ENCODE measurements at places on chromosomes 2 and 18.

DNA sequence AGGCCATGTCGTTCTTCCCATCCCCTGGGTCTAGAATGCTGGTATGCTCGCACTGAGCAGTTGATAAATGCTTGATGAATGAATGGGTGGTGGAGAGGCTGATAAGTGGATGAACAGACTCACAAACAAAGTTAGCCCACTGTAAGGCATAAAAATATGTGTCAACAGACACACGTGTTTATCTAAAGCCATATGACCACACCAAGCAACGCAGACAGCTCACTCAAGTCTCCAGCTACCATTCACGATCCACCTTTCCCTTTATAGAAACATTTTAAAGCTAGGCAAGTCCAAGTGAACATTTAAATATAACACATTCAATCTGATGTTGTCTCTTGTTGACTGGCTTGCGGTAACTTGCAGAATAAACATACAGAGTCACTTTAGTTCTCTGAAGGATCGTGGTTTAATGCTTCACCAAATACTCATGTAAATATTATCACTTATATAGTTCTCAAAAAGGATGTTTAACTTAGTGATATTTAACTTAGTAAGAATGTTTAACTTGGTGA is 105.5 kb downstream of the NOL10 start:
- no peak for DNase-seq

- no peak for DNase-seq
These were observed 33.4 kb downstream of the GAREM1 start for GRCh38 chr18:32437100-32437834.

GRCh38 chr2:3778851-3779495 is 75.6 kb downstream of the DCDC2C start:
- no peak for DNase-seq

GRCh38 chr18:59272891-59273758 is at the start of gene RAX:
Gene RAX, minus strand, starts transcription at chr18:59273454. Its CDS starts 248 bp downstream, at chr18:59273206.
- no peak for DNase-seq

- no peak for DNase-seq
These were observed 13.9 kb upstream of the PAIP2B start for GRCh38 chr2:71240794-71241193.

- peak; percentile 38 for DNase-seq
These were observed 708 bp upstream of the MALT1 start for GRCh38 chr18:58670404-58671110.

DNA sequence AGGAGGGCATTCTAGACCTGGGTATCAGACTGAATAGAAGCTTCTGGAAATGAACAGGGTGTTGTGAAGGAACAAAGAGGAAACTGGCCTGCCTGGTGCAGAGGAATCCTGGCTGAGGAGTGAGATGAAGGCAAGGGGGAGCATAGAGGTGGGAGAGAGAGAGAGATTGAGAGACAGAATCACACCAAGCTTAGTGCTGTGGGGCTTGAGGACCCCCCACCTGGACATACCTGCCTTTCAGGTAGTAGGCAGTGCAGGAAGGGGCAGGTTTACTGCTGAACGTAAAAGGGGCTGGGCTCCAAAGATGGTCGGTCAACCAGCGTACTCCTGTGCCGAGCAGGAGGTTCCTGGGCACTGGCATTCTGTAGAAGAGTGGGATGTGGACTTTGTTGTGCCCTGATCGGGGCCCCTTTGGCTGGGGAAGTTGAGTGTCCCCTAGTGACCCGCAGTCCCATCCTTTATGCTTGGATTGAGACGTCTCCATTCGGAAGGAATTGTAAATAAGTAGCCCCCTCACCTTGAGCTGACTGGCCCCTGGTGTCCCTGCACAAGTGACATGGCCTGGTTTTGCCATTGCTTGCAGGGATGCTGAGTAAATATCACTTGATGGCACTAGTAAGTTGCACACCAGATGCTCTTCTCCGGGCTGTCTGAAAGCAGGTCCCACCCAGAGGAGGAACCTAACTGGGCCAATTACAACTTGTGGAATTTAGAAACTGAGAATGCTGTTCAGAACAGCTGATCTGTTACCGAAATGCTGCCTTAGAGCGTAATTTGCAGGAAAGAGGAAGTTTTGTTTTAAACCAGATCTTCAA is 1.4 kb downstream of the UBE2F start:
- DNase-seq = peak; percentile 82

GRCh38 chr2:109295781-109296117 is 166.7 kb downstream of the SH3RF3 start:
- DNase-seq = no peak

DNA sequence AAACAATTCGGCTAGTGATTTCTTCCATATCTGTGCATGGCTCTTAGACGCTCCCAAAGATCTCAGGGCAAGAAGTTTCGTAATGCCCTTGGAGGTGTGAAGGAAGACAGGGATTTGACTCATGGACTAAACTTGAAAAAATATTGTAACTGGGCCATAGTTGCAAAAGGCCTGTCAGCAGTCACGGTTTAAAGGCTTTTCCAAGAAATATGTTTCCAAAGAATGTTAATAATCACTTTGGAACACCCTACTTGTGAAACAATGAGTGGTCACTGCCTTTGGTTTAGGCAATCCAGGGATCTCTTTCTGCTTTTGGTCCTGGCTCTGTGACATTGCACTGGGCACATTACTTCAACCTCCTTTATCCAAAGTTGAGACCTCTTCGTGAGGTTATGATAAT is 102.5 kb upstream of the RASGRP3 start:
- DNase-seq = peak; percentile 96

GRCh38 chr2:204892506-204893255 is 347.4 kb downstream of the PARD3B start:
- peak; percentile 90 for DNase-seq

DNA sequence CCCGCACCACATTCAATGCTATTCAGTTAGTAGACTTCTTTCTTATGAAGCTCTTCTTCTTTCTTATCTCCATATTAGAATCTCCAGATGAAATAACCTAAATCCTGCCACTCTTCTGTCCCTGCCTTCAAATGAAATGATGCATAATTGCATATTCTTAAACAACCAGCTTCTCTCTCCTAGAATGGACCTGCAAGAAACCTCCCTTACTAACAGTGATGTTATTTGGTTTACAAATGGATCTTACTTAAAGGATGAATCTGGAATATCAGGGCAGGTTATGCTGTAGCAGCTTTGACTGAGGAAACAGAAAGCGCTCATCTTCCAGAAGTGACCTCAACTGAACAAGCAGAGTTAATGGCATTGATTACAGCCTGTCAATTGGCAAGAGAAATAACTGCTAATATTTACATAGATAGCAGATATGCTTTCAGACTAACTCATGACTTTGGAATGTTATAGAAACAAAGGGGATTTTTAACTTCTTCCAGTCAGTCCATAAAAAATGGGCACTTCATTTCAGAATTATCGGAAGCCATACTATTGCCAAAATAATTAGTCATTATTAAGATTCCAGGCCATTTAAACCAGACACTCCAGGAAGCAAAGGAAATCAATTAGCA is 755.7 kb upstream of the HS6ST1 start:
- no peak for DNase-seq

- DNase-seq = no peak
These were observed 207.0 kb upstream of the SALL3 start for GRCh38 chr18:78772360-78773302.

DNA sequence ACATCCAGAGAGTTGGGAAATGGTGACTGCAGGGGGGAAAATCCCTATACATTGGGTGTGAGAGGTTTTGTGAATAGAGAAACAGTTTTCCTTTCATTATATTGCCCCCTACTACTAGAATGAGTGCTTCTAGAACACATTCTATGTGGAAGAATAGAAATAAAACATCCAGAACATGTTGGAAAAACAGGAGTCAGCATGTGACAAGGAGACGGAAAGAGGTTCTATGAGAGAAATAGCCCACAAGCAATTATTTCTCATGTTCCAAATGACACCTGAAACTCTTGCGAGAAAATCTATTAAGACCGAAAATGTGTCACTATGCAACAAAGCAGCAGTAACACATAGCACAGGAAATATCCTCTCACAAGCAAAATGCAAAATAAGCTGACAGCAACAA is 202.7 kb upstream of the SPOPL start:
- no peak for DNase-seq

DNA sequence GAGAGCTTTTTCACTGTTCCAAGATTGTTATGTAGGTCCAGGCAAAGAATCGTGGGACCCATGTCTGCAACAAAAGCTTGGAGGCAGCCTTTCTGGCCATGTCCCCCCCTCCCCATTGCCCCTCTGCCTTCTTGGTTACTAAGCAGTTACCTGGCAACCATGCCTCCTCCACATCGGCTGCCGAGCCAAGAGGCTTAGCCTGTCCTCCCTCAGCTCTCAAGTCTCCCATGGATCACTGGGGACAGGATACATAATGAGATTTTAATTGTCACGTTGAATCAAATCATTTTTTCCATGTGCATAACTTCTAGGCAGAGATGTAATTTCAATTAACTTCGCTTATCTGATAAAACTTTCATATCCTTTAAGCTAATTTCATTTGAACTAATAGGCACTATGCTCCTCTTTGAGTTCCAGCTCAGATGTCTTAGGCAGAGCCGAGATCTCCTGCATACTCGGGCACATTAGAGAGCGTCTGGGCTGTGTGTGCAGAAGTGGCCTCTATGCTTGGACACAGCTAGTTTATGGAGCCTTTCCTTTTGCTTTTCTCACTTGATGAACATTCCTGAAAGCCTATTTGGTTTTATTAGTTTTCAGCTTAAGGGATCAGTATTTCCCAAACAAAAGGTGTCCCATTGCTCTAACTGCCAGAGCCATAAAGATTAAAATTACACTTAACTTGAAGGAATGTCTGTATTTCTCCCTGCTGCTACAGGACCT is 80.7 kb downstream of the LYPD1 start:
- no peak for DNase-seq

DNA sequence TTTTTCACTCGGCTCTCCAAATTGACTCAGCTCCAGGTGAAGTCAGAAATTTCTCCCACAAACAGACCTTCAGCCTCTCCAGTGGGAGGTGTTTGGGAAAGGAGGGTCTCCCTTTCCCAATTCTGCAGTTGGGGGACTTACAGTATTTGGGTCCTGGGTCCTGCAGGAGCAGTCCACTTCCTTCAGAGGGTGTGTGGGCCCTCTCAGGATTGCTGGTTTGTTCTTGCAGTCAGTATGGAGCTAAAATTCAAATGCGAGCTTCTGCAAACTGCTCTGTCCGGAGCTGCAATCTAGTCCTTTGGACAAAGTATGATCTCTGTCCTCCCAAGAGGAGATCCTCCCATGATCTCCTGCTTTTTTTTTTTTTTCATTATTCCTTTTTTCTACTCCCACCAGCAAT is 87.9 kb upstream of the MSTN start:
- DNase-seq = no peak

GRCh38 chr2:158781353-158781961 is 13.7 kb upstream of the DAPL1 start:
- DNase-seq = peak; percentile 60

DNA sequence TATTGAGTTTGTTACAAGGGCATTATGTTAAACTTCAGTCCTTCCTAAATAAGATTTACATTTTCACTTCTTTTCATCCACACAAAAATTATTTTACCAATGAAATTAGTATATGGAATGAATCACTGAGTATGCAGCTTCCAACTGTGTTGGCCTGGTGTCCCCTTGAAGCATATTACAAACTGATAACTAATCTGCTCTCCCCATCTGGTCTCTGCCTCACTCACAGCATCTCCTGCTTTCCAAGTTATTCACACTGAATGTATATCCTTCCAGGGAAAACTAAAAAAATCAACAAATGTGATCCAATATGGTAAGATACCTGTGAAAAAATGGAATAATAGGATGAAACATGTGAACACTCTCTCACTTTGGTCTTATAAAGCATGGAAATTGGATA is 90.0 kb upstream of the NYAP2 start:
- no peak for DNase-seq

DNA sequence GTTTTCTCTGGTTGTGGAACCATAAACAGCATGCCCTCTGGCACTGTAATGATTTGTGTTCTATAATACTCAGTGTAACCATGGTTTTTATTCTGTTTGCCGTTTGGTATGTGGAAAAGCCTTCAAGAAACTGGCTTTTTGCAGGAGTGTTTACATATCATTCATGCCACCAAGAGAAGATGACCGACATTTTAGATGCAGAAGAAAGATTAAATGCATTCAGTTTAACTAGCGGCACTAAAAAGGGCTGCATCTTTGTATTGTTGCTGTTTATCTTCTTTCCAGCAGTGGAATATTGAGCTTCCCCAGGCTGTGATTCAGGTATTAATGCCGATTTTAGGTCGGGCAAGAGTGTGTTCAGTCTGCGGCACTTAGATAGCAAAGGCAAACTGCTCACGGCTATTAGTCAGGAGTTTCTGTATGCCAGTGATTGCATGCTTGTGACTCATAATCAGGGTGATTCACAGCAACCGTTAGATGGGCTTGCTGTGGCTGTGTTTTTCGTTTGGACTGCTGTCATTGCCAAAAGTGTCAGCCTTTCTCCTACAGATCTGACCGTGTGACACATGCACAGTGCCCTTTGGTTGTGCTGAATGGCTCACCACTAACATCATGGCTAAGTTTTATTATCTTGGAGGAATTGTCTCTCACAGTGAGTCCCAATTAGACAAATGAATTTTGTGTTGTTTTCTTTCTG is 479.7 kb downstream of the PARD3B start:
- peak; percentile 94 for DNase-seq

DNA sequence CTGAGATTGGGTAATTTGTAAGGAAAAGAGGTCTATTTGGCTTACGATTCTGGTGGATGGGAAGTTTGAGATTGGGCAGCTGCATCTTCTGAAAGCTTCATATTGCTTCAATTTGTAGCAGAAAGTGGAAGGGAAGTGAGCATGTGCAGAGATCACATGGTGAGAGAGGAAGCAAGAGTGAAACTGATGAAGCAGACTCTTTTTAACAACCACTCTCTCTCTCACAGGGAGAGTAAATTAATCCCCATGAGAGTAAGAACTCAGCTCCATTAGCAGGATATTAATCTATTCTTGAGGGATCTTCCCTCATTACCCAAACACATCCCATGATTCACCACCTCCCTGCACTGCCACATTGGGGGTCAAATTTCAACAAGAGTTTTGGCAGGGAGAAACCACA is 298.5 kb upstream of the CELF4 start:
- no peak for DNase-seq

DNA sequence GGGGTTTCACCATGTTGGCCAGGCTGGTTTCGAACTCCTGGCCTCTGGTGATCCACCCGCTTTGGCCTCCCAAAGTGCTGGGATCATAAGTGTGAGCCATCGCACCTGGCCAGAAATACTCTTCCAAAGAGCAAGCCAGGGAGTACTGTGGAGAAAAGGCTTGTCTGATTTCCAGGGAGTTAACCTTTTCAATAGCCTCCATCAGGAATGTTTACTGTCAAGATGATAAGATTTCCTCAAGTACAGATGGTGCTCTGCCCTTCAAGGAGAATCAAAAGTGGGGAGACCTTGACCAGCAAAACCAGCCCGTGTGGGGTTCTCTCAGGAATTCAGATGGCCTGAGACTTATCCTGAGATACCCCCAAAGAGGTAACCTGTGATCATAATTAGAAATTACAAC is 237.2 kb downstream of the PRKCE start:
- no peak for DNase-seq

DNA sequence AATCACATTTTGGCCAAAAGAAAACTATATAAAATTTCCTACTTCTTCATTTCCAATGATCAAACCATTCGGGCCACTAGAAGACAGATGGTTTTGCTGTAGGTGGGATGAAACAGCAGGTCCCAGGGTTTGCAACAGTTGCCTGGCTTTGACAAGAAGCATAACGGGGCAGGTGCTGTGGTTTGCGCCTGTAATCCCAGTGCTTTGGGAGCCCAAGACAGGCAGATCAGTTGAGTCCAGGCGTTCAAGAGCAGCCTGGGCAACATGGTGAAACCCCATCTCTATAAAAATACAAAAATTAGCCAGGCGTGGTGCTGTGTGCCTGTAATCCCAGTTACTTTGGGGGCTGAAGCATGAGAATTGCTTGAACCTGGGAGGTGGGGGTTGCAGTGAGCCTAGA is 81.4 kb upstream of the XPO1 start:
- DNase-seq = no peak

GRCh38 chr2:85695691-85696668 is 1.8 kb downstream of the GNLY start:
- DNase-seq = no peak
